T-cell (primary cell): ENCODE measurements at places on chromosomes 13 and 19.

GRCh38 chr13:43766725-43767124 is 20.0 kb downstream of the ENOX1 start:
- DNase-seq = no peak

DNA sequence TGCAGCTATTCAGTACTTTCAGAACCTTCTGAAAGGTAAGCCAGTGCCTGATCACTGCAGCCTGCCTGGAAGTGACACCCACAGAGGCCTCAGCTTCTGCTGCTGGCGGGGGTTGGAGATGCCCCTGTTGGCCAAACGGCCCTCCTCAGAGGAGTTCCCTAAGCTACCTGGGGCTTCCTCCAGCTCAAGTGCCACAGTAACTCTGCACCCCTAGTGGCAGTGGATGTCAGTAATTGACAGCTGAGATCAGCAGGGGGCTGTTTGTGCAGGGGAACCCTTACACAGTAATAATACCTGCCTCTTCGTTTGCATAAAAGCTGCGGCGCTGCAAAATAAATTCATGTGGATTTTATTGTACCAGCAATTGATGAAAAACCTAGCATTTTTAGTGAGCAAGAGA is 28.9 kb downstream of the TDRD12 start:
- no peak for DNase-seq

GRCh38 chr19:23531976-23532375 is 136.7 kb upstream of the ZNF91 start:
- DNase-seq = no peak

GRCh38 chr13:101157261-101157660 is 259.0 kb downstream of the NALCN start:
- DNase-seq = no peak

- DNase-seq = no peak
Observed at GRCh38 chr13:99294198-99294597, 13.0 kb downstream of the GPR183 start.

DNA sequence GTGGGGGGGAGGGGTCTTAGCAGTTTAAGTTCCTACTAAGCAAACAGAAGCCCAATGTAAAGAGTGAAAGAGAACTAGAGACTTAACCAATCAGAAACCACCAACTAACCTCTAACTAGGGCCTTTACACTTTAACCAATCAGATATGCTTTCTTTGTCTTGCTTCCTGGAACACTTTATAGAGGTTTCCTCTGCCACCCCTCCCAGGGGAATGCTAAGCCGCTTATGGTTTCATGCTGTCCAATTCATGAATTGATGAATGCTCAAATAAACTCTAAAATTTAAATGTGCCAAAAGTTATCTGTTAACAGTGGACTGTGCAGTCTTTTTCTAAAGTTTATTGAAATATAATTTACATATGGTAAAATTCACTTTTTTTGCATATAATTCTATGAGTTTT is 33.9 kb upstream of the LATS2 start:
- DNase-seq = no peak

DNA sequence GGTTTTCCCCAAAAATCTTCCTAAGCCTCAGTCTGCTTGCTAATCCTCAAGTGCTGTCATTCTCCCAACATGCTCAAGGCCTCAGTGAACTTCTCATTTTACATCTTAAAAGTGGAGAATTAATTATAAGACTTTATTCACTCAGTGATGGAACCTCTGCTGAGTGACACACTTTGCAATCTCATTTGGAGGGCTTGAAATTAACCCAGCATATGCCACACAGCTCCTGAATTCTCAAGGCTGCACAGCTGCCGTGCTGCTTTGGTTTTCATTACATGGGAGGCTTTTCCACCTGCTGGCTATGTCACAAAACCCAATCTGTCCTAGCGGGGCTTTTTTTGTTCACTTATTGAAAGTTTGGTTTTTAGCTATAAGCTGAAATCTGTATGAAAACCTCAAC is 28.3 kb upstream of the SERPINE3 start:
- DNase-seq = no peak

DNA sequence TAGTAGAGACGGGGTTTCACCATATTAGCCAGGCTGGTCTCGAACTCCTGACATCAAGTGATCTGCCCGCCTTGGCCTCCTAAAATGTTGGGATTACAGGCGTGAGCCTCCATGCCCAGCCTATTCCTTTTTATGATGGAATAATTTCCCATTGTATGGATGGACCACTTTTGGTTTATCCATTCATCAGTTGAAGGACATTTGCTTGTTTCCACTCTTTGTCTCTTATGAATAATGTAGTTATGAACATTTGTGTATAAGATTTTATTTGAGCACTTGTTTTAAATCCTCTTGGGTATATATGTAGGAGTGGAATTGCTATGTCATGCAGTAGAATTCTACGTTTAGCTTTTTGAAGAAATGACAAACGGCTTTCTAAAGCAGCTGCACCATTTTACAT is 23.3 kb downstream of the FBXO27 start:
- no peak for DNase-seq

GRCh38 chr19:54482889-54483288 is 9.8 kb upstream of the CDC42EP5 start:
- DNase-seq = no peak

DNA sequence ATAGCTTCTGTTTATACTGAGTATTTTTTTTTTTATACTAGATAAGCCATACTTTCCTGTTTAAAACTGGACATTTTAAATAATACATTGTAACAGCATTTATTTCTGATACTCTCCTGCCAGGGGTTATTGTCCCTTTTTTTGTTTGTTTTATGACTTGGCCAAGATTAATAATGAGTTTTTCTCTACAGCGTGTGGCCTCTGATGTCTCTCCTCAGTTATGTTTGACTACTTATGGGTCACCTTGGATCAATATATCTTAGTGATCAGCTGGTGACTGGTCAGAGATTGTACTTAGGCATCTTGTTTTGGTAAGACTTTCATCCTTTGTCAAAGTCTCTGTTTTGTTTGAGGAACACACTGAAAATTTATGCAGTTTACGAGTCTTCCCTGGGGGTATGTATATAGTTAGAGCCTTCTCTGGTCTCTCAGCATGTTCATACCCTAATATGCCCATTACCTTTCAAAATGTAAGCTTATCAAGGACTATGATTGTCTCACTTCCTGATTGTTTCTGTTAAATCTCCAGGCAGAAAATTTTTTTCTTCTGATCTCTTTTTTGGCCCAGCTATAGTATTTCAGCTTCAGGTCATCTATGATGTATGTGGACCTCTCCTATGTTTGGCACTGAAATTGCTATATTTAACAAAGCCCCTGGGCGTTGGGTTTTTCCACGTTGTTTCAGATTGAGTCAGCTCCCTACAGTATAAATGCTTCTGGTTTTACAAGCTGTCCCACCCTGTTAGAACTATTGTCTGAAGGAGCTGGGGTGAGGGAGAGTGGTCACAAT is 87.9 kb downstream of the URI1 start:
- no peak for DNase-seq

- DNase-seq = no peak
Observed at GRCh38 chr13:43132257-43132656, 108.9 kb downstream of the DNAJC15 start.

DNA sequence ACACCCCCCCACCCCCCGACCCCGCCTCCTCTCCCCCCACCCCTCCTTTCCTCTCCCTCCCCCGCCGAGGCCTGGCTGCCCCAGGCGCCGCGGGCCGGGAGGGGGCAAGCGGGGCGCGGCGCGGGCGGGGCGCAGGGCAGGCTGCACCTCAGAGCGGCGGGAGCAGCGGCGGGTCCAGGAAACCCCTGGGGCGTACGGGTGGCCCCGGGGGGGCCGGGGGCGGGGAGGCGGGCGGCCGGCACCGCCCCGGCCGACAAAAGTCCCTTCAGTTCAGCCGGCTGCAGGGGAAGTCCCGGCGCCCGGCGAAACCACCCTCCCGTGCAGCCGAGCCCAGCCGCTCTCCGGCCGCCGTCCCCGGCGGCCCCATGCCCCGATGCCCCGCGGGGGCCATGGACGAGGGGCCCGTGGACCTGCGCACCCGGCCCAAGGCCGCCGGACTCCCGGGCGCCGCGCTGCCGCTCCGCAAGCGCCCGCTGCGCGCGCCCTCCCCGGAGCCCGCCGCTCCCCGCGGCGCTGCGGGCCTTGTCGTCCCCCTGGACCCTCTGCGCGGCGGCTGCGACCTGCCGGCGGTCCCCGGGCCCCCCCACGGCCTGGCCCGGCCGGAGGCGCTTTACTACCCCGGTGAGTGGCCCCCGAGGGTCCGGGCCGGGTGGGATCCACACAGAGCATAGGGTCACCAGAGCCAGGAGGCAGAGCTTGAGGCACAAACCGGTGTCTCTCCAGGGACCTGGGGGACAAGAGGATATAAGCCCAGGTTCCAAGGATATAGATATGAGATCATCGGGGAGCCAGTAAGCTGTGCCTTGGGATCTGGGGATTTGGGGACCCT is at the start of gene BCL3:
Gene BCL3 (plus strand): TSS at position 283 of the 829 bp plus-strand sequence. CDS start 83 bp downstream, at position 366.
- DNase-seq = peak; percentile 76

GRCh38 chr19:17348700-17349099 is 11.3 kb downstream of the GTPBP3 start:
- no peak for DNase-seq

- peak; percentile 76 for DNase-seq
Observed at GRCh38 chr19:51926784-51927741, at the start of gene ZNF613. Gene ZNF613 (plus strand): TSS chr19:51927472. CDS start chr19:51936221, 8,749 bp downstream.

DNA sequence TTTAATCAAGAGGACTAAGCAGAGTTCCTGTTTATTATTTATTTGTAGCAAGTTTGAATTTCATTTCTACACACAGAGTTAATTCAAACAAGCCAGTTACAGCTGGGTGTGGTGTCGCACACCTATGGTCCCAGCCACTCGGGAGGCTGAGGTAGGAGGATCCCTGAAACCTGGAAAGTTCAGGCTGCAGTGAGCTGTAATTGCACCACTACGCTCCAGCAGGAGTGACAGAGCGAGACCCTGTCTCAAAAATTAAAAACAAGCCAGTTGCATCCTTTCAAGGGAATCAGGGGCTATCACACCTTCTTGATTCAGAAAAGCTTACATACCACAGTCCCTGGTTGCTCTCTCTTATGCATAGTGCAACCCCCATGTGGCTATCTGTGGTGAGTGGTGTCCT is 19.8 kb downstream of the ZNF586 start:
- no peak for DNase-seq
